ENCODE measurements at places on chromosomes 4 and X.
A peak's percentile ranks its signal among the peaks of the same experiment; 100 is the strongest.

DNA sequence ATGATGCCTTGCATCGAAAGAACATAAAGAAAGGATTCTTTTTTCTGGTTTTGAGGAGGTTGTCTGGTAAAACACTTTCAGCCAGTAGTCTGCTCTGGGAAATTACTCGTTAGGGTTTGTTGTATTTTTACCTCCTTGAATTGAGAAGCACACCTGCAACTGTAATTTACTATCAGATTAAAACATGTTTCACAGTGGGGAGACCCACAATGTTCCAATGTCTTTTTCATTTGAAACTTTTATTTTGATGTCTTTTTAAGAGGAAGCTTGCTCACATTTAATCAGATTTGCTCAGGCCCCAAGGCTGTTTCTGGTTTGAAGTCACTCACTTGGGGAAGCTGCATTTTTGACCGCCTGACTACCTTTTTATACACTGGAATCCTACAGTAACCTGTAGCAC lies 12.0 kb downstream of the TMEM154 start:
- DNase-seq, result no peak

DNA sequence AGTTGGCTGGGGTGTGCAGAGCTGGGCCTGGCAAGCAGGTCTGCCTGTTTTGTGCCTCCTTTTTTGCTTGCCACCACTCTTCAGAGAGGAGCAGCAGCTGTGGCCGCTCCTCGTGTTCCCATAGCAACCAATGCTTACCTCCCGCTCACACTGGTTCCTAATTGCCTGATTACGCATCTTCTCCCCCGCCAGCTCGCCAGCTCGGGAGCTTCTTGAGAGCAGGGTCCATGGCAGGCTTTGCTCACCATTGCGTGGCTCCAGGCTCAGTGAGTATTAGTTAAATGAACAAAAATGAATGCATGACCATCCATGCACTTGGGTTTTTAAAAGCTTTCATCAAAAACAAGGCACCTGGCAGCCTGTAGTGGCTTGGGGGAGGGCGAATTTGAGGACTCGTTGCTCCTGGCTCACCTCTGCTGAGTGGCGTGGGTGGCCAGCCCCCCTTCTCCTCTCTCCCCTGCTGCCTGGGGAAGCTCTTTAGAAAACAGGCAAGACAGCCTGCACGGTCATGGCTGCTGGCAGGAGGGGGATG lies 14.2 kb upstream of the PJA1 start:
- DNase-seq, result no peak

DNA sequence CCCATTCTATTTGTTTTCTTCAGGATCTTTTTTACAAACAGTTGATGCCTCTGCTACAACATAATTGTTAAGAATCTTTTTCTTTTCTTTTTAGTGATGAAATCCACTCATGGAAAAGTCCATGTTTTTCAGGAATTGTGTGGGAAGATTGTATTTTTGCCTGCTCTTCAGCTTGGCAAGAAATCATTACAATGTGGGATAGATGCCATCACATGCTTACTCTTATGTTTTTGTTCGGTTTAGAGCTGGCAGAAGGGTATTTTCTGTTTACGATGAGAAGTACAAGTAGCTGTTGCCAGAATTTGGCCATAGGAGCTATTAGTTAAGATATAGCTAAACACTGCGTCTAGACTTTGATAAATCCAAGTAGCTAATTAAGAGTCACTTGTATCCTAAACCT lies 2585.3 kb downstream of the ARAP2 start:
- DNase-seq, result no peak

GRCh38 chr4:27568236-27568951 lies 707.8 kb downstream of the STIM2 start:
- DNase-seq, result no peak

GRCh38 chrX:131034063-131034462 lies 24.1 kb upstream of the ARHGAP36 start:
- DNase-seq, result no peak

GRCh38 chr4:161404346-161405110 lies 759.3 kb downstream of the FSTL5 start:
- no peak for DNase-seq

DNA sequence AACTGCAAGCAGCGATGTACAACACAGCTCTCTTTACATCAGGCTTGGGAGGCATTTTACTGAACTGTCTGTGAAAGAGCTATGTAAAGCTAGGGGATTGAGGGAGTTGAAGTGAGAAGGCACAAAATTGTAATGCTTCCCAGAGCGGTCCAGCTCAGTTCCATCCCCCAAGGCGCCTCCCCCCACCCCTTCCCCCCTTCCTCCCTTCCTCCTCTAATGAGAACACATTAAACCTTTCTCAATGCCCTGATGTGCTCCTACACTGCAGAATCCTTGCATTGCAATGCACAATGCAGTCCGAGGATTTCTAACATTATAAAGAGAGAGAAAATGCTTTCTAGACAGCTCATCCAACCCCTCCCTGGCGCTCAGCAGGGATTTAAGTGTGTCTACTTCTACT lies 73.9 kb downstream of the CXXC4 start:
- DNase-seq, result no peak

GRCh38 chr4:174437324-174437723 lies 85.0 kb downstream of the HPGD start:
- peak; percentile 87 for DNase-seq

DNA sequence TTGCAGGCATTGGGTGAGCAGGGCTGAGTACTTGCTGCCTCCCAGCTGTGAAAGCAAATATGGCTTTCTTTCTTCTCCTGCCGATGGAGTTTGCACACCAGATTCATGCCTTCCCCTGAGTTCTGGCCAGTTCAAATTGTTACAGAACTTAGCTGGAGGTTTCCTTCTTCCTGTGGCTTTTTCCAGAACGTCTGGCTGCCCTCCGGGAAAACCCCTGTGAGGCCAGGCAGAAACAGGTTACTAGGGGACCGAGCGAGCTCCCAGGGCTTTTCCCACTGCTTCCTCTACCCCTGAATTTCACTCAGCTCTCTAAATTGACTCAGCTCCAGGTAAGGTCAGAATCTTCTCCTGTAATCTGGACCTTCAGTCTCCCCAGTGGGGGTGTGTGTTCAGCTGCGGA lies 482.4 kb downstream of the C4orf33 start:
- DNase-seq, result no peak

- no peak for DNase-seq
Measured at GRCh38 chr4:2939383-2940243, 23.6 kb downstream of the NOP14 start.

DNA sequence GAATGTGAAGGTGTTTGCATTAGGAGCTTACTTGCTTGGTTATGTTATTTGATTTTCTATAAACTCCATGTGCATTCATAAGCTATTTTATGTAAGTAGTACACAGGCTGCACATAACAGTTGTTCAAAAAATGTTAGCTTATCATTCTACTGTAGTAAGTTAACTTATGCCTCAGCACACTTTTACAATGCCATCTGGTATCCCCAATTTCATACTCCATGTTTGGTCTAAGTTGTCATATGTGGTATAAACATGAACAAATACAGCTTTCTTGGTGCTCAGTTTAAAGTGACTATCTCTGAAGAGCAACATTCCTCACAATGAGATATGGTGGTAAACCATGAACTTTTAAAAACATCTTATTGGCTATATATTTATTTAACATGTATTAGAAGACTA lies 104.3 kb upstream of the LEF1 start:
- DNase-seq, result no peak

- DNase-seq, result no peak
Measured at GRCh38 chr4:183760326-183760725, 101.2 kb downstream of the TRAPPC11 start.

GRCh38 chr4:118732591-118733330 lies 47.6 kb downstream of the METTL14 start:
- DNase-seq, result peak; percentile 44

DNA sequence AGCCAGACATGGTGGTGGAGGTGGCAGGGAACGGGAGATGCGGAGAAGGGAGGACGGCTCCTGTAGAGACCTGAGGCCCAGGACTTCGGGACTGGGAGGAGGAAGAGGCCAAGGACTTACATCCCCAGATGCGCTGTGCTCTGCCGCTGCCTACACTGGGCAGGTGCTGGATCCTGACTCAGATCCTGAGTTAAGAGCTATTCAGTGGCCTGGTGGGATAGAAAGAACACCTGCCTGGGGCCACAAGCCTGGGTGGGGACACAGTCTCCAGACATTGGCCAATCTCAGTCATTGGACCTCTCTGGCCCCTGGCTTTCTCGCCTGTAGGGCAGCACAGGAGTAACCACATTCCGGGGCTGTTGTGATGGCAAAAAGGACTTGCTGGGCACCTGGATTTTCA lies 10.9 kb upstream of the MSX1 start:
- DNase-seq, result no peak

- no peak for DNase-seq
Measured at GRCh38 chrX:68762766-68763165, 66.1 kb upstream of the EFNB1 start.

DNA sequence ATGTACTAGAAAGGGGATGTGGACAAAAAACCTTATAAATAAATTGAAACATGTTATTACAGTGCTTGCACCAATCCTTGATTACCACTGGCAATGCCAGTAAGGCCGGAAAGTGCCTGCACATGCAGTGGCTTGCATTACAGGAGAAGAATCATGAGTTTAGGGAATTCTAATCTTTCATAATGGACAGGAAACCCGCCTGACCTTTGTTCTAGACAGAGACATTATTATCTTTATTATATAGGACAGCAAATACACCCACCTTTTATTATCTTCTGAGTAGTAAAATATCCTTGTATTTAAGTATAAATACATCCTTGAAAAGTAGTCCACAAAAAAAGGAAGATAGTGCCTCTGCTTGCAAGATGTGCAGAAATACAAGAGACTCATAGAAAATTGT lies 379.9 kb upstream of the LCORL start:
- DNase-seq, result peak; percentile 12

GRCh38 chr4:1684506-1685234 lies 557 bp upstream of the FAM53A start:
- DNase-seq, result no peak

GRCh38 chrX:18468599-18468998 lies 43.2 kb downstream of the CDKL5 start:
- DNase-seq, result no peak

DNA sequence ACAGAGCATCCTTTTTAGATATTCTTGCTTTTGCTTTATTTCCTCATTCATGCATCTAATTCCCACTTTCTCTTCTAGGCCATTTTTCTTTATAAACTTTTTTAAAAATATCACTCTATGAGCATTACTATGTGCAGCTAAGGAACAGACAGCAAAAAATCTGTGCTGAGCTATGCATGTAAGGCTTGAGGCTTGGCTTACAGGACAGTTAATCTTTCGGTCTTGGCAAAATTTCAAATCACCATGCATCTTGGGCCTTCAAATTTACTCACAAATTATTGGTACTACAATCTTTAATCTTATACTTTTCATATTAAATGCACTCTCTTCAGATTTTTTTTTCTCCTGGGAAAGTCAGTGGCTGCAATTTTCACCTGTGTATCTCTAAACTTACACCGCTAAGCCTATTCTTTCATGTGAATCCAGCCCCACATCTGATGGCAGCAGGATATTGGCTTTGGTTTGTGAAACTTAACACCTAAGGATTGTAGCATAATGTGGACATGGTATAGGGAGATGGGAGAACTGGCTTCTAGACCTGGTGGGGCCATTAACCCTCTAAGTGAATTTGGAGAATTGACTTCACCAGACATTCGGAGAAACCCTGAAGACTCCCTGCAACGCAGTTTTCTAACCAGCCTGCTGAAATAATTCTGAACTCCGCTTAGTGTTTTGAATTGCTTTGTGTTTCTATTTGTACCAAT lies 278.3 kb downstream of the SPRY1 start:
- DNase-seq, result no peak

DNA sequence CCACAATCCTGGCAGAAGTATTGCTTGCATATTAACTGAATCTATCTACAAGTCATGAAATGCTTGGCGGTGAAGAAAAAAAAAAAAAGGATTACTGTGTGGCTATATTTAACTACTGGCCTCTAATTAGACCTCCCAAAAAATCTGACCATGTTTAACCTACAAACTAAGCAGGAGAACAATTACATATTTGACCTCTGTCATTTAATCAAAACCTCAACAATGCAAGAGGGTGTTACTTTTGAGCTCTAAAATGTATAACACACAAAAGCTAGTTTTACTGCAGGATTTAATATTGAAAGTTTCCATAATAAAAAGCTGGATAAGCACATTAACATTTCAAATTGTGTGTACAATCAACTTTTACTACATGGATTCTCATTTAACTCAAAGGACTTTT lies 1.5 kb downstream of the ITM2A start:
- DNase-seq, result no peak

DNA sequence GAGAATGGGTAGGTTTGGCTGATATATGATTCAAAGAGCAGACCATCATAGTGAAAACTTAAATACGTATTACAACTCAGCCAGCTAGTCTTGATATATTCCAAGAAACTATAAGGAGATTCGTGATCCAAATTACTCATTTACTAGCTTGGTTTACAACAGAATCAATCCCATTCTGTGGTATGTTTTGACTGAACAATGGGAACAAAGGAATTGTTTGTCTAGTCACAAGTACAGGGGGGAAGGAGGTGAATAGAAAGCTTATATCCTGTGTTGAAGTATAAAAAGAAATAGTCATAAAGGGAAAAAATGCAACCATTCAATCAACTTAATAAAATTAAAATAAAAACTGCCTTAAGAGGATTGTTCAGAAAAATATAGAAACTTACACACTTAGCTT lies 17.0 kb downstream of the C4orf54 start:
- DNase-seq, result no peak

DNA sequence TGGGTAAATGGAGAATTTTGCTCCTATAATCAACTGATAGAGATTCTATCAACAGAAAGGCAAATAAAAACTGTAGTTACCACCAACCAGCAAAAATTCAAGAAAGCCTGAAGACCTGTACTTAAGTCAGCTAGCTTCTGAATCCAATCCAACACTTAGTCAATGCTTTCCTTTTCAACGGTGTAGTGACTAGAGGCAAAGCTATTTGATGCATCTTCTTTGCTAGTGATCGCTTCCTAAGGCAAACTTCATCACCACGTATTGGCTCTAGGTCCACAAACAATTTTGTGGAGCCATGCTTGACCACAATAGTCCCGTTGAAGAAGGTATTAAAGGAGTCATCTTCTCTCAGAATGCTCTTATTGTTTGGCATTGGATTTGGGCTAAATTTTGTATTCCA lies 25.0 kb upstream of the UBA6 start:
- DNase-seq, result peak; percentile 77
